ENCODE measurements at places on chromosomes 2 and 18. TPM values are rescaled to one million over a fixed set of nuclear protein-coding genes. Genes with fewer than 3 reads are reported as not detected.

DNA sequence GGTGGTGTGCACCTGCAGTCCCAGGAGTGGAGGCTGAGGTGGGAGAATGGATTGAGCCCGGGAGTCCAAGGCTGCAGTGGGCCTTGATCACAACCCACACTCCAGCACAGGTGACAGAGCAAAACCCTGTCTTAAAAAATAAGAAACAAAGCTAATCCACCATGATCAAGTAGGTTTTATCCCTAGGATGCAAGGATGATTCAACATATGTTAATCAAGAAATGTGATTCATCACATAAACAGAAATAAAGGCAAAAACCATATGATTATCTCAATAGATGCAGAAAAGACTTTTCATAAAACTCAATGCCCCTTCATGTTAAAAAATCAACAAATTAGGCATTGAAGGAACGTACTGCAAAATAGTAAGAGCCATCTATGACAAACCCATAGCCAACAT lies 58.1 kb downstream of the CCBE1 start:
- no peak overlapping the region for H3K27ac ChIP-seq
- no peak overlapping the region for H3K4me3 ChIP-seq
- no peaks in the 10 kb centered on the region for H3K4me1 ChIP-seq
- H3K36me3 ChIP-seq = no peaks in the 10 kb centered on the region

- H3K4me3 ChIP-seq = no peak overlapping the region
- no peaks in the 10 kb centered on the region for H3K4me1 ChIP-seq
- DNase-seq = no peak
These were observed 125.8 kb downstream of the THSD7B start for GRCh38 chr2:136891100-136891499.

- H3K4me3 ChIP-seq = no peak overlapping the region
- no peak for DNase-seq
- H3K27me3 ChIP-seq = no peaks in the 10 kb centered on the region
- no peak overlapping the region for H3K27ac ChIP-seq
- H3K36me3 ChIP-seq = no peaks in the 10 kb centered on the region
These were observed 55.9 kb upstream of the STAM2 start for GRCh38 chr2:152231446-152231845.

DNA sequence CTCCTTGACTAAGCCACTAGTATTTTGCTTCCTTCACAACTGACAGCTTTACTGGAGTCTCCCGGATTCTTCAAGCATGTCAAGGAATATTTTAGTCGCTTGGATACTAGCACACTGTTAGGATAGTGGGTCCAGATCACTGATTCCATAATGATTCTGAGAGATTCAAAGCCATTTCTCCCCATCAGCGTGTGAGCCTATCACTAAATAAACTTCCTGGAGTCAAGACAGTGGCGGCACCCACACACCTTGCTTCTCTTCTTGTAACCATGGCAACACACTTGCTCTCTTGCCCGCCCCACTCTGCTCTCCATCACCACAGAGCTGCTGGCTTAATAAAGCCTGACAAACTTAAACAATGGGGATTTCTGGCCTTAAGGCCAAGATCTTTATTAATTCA lies 245.1 kb downstream of the LRRTM1 start:
- H3K4me1 ChIP-seq = no peaks in the 10 kb centered on the region
- DNase-seq = no peak
- H3K27ac ChIP-seq = no peak overlapping the region
- H3K4me3 ChIP-seq = no peak overlapping the region
- no peaks in the 10 kb centered on the region for H3K36me3 ChIP-seq

- H3K4me1 ChIP-seq = peaks cover 3% of the 10 kb centered on the region
- no peak overlapping the region for H3K4me3 ChIP-seq
- no peak overlapping the region for H3K27ac ChIP-seq
- no peak for DNase-seq
- H3K36me3 ChIP-seq = no peaks in the 10 kb centered on the region
These were observed 52.2 kb downstream of the NRP2 start for GRCh38 chr2:205734436-205735037.

GRCh38 chr2:200862532-200863000 lies 1.9 kb downstream of the CLK1 start:
- no peaks in the 10 kb centered on the region for H3K36me3 ChIP-seq
- DNase-seq = no peak
- peak overlapping the region; percentile 84 for H3K4me3 ChIP-seq
- H3K27me3 ChIP-seq = no peaks in the 10 kb centered on the region
- H3K4me1 ChIP-seq = peaks cover 47% of the 10 kb centered on the region

The RNU2-63P gene
- total RNA-seq = not detected

The BOLA3 gene
- total RNA-seq = 65.9 TPM

The UCN gene
- total RNA-seq = not detected

Data from psoas muscle (tissue), 8 donors.